T47D (cell line): ENCODE measurements at places on chromosomes 16 and 17.

DNA sequence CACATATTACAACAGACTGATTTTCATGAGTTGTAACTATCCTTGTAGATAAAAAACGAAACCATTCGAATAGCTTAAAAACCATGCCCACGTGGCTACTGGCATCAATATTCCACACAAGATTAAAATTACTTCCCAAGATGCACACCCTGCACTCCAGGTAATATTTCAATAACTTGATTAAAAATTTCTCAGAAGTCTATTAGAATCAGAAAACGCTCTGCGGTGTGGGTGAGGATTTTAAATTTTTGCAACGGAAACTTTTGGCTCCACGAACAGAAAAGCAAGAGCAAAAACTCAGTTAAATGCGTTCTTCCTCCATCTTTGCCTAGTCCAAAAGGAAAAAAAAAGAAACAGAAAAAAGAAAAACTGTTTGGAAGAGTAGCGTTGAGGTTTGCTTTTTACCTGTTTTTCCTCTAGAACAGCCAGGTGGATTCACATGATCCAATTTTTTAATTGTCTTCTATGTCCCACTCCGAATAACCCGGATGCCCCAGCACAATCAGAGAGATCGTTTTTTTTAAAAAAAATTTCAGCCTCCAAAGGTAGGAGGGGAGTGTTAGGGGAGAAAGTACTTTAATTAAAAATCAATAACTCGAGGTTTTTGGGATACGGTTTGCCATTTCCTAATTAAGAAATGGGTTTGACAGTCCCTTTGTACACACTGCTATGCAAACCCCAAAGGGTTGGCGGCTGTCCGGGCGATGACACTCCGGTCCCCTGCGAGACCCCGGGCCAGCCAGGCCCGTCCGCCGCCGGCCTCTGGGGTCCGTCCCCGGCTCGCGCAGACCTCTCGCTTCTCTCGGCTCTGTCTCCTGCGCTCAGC is 708 bp upstream of the NFAT5 start:
- DNase-seq, result peak; percentile 6

DNA sequence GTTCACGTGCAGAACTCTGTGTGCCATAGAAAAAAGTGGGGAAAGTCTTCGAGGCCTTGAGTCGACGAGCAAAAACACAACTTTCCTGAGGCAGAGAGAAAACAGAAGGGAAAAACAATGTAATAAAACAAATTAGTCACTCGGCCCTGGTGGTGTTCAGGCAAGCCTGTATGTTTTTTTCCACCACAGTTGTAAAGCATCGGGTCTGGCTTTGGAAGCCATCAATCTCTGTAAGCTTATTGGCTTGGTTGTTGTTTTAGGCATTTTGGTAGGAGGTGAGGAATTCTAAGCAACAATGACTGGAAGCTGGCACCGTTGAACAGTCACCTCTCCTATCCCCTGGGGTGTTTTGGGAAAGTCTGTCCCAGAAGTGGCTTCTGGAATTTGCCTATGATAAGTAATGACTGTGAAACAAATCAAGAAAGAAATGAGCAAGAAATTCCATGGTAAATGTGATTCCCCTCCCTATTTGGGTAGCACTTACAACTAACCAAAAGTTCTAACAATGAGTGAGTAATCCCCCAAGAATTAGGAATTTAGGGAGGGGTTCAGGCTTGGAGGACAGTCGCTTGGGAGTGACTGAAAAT is 2.8 kb downstream of the CDH13 start:
- DNase-seq, result no peak

GRCh38 chr17:14011740-14012405 is 57.4 kb upstream of the COX10 start:
- no peak for DNase-seq

GRCh38 chr17:64094412-64094811 is 35.5 kb downstream of the ERN1 start:
- no peak for DNase-seq

DNA sequence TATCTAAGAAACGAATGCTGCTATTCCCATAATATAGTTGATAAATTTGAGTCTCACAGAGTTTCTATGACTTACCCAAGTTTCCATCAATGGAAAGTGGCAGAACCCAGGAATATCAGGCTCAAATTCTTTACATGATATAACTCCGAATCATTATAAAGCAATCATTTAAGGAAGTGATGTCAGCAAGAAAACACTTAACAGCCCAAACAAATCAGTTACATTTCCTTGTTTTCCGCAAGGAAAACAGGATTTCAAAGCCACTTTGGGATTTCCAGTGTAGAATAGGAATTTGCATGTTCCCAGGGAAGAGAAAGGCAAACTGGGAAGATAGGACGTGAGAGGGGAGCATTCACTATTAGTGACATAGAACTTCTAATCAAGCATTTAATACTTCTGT is 311.4 kb upstream of the GOT2 start:
- no peak for DNase-seq
